NCI-H187 (cell line): ENCODE measurements at places on chromosomes 5 and 9.

DNA sequence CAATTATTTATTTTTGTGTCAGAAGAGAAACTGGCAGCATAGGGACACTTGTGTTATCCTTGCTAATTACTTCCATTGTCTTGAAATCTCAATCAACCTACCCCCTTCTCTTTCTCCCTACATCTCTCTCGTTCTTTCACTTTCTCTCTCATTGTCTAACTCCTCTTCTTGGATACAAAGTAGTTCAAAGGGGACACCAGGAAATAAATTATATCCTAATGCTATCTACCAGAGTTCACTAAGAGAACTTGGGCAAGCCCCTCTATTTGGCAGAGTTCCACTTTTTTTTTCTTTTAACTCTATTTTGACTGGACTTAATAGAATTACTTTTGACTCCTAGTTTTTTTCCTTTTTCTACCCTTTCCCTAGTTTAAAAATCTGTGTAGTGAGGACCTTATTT, 102.2 kb downstream of the MEF2C start:
- no peak for DNase-seq

DNA sequence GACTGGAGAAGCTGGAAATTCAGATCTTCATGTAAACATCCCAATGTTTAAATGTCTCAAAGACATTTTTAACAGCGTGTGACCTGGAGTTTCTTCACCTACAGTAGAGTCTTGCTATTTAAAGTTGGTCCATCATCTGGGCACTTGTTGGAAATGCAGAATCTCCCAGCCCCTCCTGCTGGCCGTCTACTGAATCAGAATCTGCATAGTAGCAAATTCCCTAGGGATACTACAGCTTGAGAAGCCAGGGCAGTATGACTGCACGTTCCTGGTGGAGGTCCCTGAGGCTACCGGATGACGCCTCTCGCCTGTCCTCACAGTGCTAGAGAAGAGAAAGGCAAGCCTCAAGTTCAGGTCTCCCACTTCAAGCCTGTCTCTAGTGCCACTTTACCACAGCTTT, 15.7 kb downstream of the SAP30L start:
- peak; percentile 48 for DNase-seq

GRCh38 chr5:90878549-90879196, 320.1 kb downstream of the ADGRV1 start:
- no peak for DNase-seq

DNA sequence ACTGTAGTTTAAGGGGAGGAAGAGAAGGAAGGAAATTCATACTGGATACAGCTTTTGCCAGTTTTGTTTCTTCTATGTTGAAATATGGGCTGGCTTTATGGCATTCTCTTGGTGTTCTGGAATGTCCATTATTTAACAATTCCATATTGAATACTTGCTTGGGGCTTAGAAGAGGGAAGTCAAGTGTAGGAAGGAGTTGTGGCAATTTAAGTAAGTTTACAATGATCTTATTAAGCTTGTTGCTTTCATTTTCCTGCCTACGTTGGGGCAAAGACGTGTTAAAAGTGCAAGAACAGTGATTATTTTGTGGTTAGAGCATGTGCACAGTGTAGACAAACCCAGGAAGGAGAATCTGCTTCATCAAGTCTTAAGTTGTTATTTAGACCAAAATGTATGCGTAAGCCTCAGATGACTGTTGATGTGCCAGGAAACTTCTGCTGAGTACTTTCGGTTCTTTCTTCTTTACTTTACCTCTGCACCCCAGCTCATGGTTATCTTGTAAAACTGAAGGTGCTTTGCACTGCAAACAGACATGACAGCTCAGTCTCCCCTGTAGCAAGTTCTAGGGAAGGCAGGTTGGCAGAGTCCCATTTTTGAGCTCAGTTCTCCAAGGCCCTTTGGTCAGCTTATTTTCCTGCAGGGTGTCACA, 75.8 kb downstream of the F2RL2 start:
- DNase-seq, result no peak

DNA sequence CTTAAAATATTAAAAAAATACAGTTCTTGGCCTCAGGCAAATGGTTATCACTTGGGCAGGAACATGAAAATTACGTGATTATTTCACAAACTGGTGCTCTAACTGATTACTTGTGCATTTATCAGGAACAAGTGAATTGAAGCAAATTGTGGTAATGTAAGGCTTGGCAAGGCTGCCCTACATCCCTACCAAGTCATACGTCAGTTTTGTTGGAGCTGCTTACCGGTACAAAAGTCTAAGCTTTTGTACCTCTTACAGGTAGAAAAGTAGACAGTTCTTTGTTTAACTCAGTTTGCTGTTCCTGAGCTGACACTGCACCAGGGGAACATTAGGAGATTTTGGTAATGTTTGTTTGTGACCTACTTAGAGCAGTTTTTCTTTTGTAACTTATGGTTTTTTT, 2.2 kb downstream of the G3BP1 start:
- DNase-seq, result no peak

GRCh38 chr9:35790385-35791296, 750 bp upstream of the NPR2 start:
- DNase-seq, result peak; percentile 55

- no peak for DNase-seq
These were observed 203.7 kb upstream of the TAS2R1 start for GRCh38 chr5:9833871-9834270.

DNA sequence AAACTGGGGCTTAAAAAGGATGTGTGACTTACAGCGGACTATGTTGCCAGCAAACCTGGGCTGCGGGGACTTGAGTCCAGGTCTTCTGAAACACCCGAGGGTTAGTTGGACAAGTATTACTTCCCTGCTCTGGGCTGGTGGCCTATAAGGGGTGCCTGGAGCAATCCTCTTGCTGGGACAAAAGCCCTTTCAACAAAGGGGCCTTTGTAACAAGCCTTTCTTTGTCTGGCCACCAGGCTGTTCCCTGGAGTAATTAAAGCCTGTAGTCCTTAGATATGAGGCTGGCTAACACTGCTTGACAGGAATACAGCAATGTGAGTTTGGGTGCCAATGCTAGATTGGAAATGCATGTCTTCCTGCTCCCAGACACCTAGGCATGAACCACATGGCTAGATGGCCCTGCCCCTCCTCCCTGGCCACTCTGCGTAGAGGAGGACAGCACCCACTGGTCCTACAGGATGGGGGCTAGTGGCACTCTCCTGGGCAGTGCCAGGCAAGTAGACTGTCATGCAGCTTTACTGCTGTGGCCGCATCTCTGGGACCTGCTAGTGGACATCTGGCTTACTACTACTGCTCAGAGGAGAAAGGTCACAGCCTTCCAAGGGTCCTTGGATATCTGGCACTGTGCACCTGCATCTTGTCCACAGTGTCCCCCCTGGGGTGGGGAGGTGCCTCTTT, 343.1 kb downstream of the ZSWIM6 start:
- no peak for DNase-seq

- no peak for DNase-seq
These were observed 55.7 kb downstream of the GLIS3 start for GRCh38 chr9:4243877-4244812.

- no peak for DNase-seq
These were observed 133.6 kb upstream of the GLRA1 start for GRCh38 chr5:152058267-152058666.

- no peak for DNase-seq
These were observed 8.5 kb downstream of the CHSY3 start for GRCh38 chr5:129912601-129913255.

DNA sequence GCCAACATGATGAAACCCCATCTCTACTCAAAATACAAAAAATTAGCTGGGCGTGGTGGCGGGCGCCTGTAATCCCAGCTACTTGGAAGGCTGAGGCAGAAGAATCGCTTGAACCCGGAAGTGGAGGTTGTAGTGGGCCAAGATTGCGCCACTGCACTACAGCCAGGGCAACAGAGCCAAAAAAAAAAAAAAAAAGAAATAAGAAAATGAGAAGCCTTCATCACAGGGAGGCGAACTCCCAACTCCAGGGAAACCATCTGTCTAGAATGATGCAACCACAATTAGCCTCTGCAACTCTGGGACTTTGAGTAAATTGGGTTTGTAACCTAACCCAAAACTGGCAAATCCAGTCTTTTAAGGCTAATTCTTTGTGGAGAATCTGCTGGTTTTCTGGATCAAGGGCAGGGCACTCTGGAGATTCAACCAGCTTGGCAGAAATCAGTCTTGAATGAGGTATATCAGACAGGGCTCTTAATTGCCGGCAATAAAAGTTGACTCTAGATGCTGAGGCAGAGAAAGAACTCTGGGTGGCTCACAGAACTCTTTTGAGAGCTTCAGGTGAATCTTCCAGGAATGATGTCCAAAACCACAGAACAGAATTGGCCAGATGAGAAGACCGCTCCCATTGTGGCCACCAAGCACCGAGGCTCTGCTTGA, 9.9 kb downstream of the S100Z start:
- DNase-seq, result no peak

DNA sequence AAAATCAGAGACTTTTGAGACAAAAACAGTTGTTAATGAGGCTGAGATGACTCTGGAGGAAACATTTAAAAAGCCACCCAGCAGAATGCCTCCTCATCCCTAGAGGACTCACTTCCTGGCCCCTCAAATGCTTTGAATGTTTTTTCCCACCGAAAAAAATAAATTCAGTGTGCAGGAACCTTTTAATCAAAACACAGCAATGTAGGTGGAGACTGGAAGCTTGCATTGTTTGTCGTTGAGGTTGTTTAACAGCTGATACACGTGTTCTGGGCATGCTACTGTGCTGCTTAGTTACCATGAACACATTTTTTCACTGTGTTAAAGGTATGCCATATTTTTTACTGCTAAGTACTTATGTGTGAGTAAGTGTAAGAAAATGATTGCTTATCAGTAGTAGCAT, 65.7 kb upstream of the ADCY2 start:
- no peak for DNase-seq

DNA sequence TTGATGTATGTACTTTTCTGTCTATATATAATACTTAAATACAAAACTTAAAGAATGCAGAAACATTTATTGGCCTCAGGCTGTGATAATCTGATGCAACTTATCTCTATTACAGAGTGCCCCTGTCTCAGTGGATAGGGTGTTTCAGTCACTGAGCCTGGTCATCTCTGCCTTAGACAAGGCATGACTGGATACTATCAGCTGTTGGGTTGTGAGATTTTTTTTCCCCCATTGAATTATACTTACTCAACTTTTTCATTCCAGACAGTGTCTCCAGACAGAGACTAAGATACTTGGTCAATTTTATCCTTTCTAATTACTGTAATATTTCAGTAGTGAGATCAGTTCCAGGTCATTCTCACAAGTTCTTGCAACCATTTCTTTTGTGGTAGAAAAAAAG, 26.7 kb downstream of the XRCC4 start:
- no peak for DNase-seq

DNA sequence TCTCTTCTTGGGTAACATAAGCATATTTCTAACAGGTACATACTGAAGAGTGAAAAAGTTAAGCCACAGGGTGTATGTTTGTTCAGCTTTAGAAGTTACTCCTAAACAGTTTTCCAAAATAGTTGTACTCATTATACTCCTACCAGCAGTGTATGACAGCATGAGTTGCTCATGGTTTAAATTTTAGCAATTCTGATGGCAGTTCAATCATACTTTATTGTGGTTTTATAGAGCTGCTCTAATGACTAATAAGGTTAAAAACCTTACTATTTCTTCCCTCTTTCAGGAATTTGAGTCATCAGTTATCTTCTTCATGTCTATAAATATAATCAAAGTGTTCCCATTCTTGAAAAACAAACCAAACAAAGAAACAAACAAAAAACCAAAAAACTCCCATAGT, 81.5 kb downstream of the CAAP1 start:
- no peak for DNase-seq

GRCh38 chr9:114387680-114388356, at the start of gene AKNA:
Gene AKNA, minus strand, starts transcription at chr9:114387982. Its CDS starts 6,649 bp downstream, at chr9:114381333.
- no peak for DNase-seq

DNA sequence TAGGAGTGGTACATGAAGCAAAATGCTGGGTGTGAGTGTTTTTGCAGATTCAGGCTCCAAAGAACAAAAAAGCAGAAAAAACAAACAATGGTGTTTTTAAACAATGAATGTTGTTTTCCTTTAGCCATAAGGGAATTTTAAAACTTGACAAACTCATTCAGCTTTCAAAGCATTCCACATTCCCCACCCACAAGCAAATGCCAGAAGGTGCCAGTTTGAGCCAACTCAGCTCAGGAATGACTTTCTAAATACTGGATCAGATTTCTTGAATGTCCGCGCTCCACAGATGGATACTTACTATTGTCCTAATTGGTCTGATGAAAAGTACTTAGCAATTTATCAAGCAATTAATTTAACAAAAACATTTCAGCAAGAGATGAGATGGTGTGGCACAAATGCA, 12.9 kb upstream of the MOB3B start:
- no peak for DNase-seq

DNA sequence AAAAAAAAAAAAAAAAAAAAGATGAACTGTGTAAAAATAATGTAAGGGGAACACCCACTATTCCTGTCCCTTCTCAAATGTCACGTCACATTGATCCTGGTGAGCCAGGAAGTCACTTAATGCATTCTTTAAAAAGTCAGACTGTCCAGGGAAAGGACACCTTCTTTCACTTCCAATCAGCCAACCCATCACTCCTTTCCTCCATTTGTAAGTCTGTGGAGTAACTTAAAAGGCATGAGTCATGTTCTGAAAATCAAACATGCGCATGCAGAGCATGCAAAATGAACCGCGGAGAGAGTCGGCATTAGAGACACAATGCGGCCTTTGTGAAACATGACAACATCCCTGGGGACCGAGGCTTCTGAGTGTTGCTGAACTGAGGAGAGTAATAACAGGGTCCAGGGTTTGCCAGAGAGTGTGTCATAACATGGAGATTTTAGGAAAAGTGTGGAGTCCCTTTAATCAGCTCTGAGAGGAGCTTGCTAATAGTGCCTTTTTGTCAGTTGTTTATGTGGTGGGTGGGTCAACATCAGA, 77.6 kb upstream of the SEMA6A start:
- DNase-seq, result peak; percentile 10

- no peak for DNase-seq
These were observed 128.2 kb upstream of the RASEF start for GRCh38 chr9:83191154-83191553.

GRCh38 chr5:62589504-62589903, 10.9 kb downstream of the LRRC70 start:
- no peak for DNase-seq

- no peak for DNase-seq
These were observed 12.4 kb downstream of the RAPGEF6 start for GRCh38 chr5:131622633-131623032.

DNA sequence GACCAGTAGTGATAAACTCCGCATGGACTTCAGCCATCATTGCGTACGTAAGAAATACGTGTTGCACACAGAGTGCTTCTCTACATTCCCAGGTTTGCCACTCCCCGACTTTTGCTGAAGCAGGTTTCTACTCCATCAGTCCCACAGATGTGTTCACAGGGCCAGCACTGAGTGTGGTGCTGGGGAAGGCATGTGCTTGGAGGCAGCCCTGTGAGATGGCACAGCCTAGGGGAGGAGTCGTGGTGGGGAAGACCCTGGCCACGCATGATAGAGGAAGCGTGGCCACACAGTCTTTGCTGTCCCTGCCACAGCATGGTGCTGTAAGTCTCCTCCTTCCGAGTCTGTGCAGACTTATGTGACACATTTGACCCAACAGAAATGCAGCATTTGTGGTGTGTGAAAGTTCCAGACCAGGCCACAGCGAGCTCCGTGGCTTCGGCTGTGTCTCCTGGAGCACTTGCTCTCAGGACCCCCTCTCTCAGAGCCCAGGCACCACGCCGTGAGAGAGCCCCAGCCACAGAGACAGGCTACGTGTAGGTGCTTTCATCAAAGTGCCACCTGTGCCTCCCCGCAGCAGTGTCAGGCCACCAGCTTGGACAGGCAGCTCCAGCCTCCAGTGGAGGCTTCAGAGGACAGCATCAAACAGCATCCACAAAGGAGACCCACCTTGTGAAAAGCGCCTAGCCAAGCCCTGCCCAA, 197.8 kb downstream of the AUH start:
- no peak for DNase-seq
